Activated T-cell treated with anti-CD3 and anti-CD28 coated beads for 1 hour (primary cell): ENCODE measurements at places on chromosomes 5 and 9.

DNA sequence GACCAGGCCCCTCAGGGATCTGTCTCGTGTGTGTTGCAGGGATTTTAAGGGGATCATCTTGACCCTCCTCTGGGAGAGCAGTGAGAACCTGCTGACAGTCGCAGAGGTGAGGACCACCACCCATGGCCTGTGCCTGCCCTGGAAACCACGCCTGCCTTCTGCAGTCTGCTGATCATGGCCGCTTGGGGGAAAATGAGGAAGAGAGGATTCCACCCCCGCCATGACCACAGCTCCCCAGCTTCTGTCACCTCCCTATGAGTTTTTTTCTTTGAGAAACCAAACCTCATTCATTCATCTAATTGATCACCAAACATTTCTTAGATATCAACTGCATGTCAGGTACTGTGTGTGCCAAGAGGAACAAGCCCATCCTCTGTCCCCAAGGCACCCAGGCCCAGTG is 46.3 kb upstream of the TDRD7 start:
- no peak for DNase-seq

DNA sequence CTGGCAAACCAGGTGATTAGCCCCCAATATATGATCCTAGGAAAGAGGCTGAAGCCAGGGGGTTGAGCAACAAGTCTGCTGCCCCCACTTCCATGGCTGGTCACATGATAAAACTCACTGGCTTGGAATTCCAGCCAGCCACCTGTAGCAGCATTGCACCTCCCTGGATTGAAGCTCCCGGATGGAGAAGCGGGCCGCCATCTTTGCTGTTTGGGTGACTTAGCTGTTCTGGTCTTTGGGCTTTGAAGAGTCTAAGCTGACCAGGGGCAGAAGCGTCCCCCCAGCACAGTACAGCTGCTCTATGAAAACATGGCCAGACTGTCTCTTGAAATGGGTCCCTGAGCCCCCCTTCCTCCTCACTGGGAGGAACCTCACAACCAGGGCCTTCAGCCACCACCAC is 610.2 kb downstream of the ANXA1 start:
- no peak for DNase-seq

DNA sequence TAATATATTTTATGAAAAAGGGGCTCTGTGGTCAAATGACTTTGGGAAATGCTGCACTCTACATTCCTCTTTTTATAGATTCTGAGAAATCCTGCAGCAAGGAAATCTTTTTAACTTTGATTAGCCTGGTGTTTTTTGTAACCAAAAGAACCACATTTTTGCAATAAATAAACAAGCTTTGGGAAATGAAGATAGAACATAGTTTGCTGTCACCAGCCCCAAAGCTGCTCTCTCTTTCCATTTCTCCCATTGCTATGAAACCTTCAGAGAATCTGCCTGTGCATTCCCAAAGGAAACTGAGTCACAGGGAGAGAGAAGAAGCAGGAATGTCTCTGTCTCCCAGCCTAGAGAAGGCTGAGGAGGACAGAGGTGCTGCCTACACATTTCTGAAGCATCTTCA is 59.0 kb downstream of the COL15A1 start:
- no peak for DNase-seq

DNA sequence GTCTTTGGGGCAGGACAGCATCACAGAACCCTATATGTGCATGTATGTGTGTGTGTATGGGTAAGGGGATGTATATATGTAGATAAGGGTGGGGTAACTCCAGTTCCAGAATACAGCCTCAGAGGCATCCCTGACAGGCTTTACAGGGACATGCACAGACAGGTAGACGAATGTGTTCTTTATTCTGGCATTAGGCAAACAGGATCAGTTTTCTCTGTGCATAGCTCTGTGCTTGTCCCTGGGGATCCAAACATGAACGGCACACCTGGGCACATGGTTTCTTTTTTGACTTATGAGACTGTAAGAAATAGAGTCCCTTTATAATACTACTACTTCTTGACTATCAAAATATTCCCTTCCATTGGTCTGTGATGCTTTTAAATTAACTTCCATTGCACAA is 120.6 kb downstream of the TRIO start:
- no peak for DNase-seq

DNA sequence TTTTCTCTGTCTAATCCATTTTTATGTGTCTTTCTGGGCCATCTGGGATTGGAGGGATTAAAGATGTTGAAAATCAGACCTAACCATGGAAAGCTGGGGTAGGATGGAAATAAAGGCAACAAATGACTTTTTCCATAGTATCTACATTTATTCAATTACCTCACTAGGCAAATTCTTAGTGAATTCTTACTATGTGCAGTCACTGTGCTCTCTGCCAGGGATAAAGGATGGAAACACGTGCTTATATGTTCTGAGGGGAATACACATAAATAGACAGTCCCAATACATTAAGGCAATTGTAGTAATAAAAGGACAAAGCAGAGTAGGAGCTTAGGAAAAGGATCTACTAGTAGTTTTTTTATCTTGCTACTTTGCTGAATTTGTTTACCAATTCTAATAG is 214.2 kb downstream of the PRR16 start:
- no peak for DNase-seq

GRCh38 chr9:18566121-18566520 is 92.2 kb downstream of the ADAMTSL1 start:
- DNase-seq = no peak

- DNase-seq = no peak
These were observed 48.5 kb downstream of the PRRC2B start for GRCh38 chr9:131442351-131442750.

- no peak for DNase-seq
These were observed 38.0 kb downstream of the CREBRF start for GRCh38 chr5:173094012-173094661.

DNA sequence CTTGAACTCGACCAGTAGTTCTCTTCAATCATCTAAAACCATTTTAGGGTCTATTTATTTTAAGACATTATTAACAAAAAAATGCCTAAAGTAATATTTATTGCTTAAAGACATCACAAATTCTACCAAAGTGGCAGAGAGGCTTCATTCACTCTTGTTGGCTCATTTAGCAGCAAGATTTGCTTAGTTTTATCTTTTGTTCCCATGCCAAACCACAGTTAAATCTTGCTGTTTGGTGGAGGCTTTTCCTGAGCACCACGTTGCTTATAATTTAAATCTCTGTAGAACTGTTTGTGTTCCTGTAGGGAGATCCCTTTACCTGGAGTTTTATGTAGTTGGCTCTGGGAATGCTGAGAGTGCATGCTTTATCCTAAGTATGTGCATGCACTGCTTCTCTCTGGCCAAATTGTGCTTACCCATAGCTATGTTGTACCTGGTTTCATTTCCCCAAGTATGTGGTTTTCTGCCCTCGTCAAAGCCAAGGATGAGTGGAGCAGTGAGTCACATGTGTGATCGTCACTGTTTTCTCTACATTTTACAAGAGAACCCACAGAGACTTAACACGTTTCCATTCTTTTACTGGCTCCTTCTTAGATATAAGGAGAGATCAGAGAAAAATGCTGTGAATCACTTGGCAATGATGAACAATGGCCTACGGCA is 42.1 kb upstream of the MAST4 start:
- no peak for DNase-seq

- DNase-seq = no peak
These were observed 284.9 kb upstream of the IRX4 start for GRCh38 chr5:2167671-2168070.

DNA sequence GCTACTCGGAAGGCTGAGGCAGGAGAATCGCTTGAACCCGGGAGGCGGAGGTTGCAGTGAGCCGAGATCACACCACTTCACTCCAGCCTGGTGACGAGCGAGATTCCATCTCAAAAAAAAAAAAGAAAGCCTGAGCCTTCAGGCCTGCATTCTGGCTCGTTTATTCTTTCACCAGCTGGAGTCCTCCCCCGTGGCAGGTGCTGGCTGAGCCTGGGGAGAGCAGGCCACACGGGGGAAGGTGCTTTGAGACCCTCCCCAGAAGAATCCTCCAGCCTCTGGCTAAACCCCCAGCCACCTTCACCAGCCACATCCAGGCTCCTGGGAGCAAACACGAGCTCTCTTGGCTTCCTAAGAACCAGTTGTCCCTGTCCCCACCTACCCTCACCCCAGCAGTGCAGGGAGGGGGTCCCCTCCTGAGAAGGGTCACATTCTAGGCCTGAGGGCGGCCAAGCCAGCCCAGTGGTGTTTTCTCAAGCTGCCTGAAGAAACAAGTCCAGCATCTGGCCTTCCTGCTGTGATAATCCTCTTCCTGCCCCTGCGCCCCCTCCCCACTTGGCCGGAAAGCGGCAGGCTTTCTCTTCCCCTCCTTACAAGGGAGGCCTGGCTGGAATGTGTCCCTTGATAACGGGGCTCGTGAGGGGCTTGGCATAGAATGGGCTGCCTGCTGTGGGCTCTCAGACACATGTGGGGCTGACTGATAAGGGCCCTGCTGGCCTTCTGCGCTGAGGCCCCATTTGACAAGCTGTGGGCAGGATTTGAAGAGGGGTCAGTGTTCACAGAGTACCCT is 41.5 kb downstream of the PLPP7 start:
- no peak for DNase-seq

- peak; percentile 7 for DNase-seq
These were observed 1.2 kb upstream of the PCSK1 start for GRCh38 chr5:96434201-96434645.

GRCh38 chr5:54534191-54535004 is 16.8 kb downstream of the SNX18 start:
- DNase-seq = no peak

- DNase-seq = no peak
These were observed 38.0 kb upstream of the CCDC152 start for GRCh38 chr5:42718591-42718990.
